ENCODE measurements at places on chromosomes 2 and 18.

- DNase-seq = no peak
Measured at GRCh38 chr2:45233301-45233700, 224.0 kb upstream of the SIX2 start.

DNA sequence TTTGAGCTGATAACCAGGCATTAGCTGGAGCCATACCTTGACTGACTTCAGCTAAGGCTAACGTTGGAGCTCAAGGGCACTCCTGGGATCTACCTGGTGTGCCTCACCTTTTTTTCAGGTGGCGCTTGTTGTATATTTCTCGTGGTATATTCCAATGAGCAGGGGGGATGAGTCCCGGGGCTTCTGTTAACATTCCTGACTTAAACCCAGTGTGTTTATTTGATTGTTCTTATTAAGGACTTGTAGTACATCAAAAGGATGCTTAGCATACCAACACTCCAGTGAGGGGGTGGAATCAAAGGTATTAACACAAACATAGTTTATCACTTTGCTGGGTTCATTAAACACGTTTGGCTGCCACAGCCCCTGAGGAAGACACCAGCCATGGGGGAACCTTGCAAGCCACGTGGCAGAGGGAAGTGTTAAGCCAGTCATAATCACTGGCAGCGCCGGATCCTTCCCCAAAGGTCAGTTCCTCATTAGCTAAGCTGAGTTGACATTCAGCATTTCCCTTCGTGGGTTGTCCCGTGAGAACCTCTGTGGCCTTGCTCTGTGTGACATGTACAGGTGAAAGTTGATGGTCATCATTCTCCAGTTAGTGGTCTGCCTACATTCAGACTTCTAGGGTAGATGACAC, 119.5 kb upstream of the MCFD2 start:
- no peak for DNase-seq

DNA sequence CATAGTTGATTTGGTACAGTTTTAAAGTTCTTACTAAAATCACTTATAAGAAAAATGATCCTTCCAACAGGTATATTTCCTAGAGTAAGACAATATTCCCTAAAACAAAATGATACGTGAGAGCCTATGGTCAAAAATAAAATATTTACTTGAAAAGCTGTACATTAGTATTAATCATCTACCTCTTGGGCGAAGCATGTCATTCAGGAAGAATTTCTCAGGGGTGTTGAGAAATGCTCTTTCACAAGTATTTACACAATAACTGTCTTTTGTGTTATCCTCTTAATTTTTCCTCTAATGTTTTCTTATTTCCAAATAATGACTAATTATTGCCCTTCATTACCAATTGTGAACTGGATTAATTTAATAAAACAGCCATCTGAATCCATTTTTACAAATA, 466.3 kb downstream of the SATB2 start:
- DNase-seq = no peak

GRCh38 chr2:238151628-238152235, 7.0 kb upstream of the ERFE start:
- no peak for DNase-seq

GRCh38 chr2:42438685-42439084, 55.1 kb downstream of the KCNG3 start:
- no peak for DNase-seq

GRCh38 chr2:63743170-63743981, 98.3 kb upstream of the UGP2 start:
- no peak for DNase-seq

DNA sequence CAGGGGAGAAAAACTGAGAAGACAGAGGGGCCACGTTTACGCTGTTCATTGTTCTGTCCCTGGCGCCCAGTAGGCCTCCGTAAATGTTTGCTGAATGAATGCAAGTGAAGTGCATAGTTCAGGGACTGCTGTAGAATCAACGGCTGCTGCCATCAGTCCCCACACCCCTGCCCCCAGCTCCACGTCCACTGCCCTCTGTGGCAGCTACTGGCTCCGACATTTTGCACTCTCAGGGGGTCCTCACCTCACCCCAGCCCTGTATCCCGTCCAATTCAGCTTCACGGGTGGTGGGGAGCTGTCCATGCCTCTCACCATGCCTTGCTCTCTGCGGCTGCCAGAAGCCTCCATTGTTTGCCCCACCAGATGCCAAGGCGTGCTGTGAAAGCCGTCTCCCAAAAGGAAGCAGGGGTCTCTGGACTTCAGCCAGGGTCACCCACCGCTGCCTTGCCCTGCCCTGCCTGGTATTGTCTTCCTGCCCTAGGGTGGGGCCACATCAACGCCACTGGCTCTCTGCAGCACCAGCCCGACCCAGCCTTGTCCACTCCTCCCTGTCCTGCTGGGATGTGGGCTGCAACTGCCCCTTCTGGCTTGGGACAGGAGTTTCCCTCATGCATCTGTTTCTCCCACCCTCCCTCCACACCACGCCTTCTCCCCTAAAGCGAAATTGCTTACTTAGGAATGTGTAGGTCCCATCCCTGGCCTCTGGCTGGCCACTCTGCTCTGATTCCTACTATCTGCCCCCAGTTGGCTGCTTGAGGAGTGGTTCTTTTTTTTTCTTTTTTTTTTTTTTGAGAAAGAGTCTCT, 86.0 kb downstream of the RHOB start:
- DNase-seq = no peak

- no peak for DNase-seq
Measured at GRCh38 chr2:45045706-45046105, 36.5 kb upstream of the SIX2 start.
